Fibroblast of skin of left quadriceps (primary cell): ENCODE measurements at places on chromosomes 2 and 18.

DNA sequence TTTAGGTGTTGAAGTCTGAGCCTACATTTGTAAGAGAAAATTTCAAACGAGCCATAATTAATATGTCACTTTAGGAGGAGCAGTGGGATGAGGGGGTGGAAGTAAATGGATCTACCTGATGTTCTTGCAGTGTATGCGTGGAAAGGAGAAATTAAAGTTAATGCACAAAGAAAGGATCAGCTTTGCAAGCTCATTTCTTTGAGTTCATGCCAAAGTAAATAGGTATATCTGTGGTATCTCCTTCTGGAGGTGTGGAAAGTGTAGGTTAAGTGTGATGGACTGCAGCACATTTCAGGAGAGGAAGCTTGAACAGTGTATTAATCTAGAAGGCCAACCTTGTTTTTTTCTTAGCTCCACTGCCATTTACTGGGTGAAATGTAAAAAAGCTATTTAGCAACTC, 307.5 kb upstream of the ZEB2 start:
- DNase-seq, result no peak

GRCh38 chr2:9634133-9634532, 3.3 kb upstream of the YWHAQ start:
- DNase-seq, result no peak

- DNase-seq, result no peak
These were observed 28.4 kb upstream of the KCNJ3 start for GRCh38 chr2:154670083-154670482.

GRCh38 chr18:35689728-35690127, 108.2 kb downstream of the GALNT1 start:
- no peak for DNase-seq
